ENCODE measurements at places on chromosomes 13 and 19.

- DNase-seq: peak; percentile 68
Measured at GRCh38 chr19:5961969-5962945, 15.7 kb downstream of the RANBP3 start.

DNA sequence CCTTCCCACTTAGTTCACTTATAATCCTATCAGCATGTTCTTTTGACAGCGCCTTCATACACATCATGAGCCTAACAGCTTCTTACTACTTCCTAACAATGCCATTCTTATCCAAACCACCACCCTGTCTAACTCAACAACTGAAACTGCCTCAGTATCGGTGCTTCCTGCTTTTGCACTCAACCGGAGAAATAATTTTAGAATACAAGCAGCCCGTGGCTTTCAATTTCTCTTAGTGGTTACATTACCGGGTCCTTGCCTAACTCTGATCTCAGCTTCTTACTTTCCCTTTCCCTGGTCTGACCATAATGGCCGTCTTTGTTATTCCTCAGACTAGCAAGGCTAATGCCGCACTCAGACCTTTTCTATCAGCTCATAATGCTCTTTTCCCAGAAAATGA, 17.0 kb downstream of the ZFP82 start:
- DNase-seq: no peak

DNA sequence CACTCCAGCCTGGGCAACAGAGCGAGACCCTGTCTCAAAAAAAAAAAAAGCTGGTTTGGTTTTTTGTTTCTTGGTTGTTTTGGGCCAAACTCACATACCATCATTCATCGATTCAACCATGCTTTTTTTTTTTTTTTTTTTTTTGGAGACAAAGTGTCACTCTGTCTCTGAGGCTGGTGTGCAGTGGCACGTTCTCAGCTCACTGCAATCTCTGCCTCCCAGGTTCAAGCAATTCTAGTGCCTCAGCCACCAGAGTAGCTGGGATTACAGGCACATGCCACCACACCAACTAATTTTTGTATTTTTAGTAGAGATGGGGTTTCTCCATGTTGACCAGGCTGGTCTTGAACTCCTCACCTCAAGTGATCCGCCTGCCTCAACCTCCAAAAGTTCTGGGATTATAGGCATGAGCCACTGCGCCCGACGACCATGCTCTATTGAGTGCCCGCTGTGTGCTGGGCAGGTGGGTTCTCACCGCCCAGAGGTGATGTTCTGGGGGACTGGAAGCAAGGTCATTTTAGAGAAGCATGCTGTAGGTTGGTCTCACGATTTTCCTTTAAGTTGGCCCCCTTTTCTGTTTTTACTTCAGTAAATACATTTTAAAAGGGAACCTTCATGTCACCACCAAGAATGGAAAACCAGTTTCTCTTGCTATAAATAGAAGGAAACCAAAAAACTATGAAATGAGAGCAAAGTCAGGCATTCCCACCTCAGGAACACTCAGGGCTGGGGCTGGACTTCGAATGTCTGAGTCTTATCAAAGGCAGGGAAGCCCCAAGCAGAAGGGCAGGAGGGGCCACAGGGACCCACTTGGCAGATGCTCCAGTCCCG, 8.3 kb upstream of the JUND start:
- DNase-seq: peak; percentile 23

- DNase-seq: no peak
Measured at GRCh38 chr13:48066310-48066989, 28.5 kb downstream of the MED4 start.

- DNase-seq: peak; percentile 27
Measured at GRCh38 chr13:84844473-84844872, 954.7 kb downstream of the SLITRK6 start.

DNA sequence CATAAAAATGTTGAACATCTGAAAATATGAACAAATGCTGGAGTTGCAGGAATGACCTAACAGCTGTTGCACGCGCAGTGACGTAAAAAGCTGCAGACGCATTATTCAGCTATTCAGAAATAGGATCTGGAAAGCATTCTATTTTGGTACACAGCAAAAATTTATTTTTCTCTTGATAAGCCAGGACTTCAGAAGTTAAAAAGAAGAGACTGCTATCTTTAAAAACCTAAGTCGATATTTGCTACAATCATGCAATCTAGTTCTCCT, 36.9 kb upstream of the STARD13 start:
- DNase-seq: no peak

- DNase-seq: no peak
Measured at GRCh38 chr19:32336259-32337083, 8.9 kb upstream of the ZNF507 start.

DNA sequence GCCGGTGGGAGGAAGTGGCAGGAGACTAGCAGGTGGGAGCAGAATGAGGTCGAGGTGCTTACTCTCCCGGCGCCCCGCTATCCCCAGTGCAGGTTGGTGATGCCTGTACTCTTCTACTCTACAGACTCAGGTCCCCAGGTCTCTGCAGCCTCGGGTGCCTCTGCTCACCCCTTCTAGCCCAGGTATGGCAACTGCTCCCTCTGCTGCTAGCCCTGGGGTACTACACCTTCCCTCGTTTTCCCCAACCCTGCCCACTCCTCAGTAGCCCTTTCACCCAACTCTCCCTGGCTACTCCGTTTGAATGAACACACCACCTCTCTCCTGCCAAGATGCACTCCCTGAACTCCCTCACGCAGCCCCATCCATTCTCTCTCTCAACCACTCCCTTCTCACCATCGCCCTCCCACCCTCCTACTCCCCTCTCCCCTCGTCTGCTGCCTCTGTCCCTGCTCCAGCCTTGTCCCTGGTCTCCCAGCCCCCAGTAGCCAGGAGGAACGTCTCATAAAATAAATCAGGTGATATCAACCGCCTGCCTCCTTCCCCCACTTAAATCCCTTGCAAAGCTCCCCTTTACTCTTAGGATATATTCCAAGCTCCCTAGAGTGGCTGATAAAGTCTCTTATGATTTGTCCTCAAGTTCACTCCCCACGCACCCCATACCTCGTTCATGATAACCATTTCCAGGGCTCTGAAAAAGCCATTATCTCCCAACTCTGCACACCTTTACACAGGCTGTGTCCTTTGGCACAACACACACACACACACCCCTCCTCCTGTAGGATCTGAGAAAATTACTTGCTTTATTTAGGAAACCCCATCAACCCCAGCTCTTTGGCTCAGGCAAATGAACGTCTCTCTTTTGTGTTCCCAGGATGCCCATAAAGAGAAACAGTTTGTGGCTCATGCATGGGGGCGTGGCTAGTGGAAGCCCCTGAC, 8.2 kb upstream of the MEIS3 start:
- DNase-seq: peak; percentile 57

DNA sequence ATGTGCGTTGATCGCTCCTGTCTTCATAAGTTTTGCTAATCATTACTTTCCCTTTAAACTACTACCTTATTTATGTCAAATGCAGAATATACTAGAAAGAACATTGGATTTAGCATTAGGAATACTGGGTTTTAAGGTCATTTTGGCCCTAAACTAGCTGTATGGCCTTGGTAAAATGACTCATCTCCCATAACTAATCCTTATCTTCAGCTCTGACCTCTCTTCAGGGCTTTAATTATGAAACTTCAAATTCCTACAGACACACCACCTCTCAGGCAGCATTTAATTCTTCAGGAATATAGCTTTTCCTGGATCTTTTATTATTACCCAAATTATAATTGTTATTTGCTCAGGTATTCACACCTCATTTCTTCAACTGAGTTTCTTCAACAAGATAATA, 121.2 kb downstream of the STARD13 start:
- no peak for DNase-seq

GRCh38 chr13:88459331-88459730, 788.2 kb downstream of the SLITRK5 start:
- no peak for DNase-seq

DNA sequence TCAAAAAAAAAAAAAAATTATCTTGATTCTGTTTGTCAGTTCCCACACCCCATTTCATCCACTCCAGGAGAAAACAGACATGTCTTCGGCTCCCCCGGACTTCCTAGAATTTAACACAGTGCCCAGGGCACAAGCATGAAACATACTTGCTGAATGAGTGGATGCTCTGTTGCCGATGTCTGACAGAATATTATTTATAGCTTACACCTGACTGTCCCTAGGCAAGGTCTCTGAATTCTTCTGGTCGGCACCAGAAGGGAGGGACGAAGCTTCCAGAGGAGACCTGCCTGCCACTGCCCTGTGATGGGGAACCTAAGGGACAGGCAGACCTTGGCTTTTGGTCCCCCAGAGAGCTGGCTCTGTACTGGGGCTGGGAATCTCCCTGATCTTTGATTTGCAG, 43.9 kb upstream of the PEG3 start:
- DNase-seq: no peak

DNA sequence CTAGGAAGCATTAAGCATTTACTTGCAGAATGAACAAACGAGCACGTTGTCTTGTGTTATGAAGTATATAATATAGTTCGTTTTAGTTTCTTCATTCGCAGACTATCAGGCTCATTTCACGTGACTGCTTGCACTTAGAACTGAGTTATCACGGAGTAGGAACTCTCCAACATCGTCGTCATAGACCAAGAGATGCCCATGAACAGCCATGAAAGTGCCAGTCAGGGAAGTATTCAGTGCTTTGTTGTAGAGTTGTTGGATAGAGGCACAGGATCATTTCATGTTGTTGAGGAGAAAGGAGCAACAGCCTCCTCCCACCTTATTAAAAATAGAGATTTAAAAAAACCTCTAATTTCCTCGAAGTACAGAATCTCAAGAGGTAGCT, 977 bp upstream of the IL17D start:
- no peak for DNase-seq

DNA sequence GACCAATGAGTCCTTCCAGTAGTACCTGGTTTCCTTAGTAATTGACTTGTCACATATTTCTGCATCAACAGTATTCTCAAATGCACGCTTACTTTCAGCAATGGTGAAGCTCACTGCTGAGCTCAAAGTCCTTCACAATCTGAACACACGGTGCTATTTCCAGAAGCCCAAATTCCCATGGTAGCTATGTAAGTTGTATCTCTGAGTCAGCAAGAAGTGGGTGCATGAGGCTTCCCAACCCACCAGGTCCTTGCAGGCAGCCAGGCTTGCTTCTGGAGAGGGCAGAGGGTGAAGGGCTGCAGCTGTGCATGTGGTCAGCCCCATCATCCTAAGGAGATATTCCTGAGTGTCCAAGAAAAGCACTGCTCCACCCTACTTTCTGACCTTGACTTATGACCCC, 25.7 kb downstream of the COL4A2 start:
- DNase-seq: no peak

- no peak for DNase-seq
Measured at GRCh38 chr13:110353339-110353977, 46.4 kb downstream of the COL4A2 start.

DNA sequence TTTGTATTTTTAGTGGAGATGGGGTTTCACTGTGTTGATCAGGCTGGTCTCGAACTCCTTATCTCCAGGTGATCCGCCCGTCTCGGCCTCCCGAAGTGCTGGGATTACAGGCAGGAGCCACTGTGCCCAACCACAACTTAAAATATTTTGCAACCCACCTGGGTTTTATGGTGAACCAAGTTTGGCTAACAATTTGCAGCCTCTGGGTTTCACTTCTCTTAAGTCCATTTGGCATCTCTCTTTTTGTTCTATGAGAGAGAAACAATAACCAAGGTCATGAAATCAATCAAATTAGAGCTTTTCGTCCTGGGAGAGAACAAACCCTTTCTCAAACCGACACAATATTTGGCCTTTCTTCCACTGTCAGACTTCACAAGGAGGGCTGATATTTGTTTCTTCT, 5.6 kb upstream of the SMAD9 start:
- no peak for DNase-seq

GRCh38 chr19:49643466-49643865, 1.5 kb downstream of the SCAF1 start:
- DNase-seq: no peak

GRCh38 chr19:19630062-19630414, 2.0 kb upstream of the LPAR2 start:
- no peak for DNase-seq

- no peak for DNase-seq
Measured at GRCh38 chr13:112728375-112729126, 38.7 kb downstream of the ATP11A start.

GRCh38 chr19:41646589-41647204, 19.8 kb upstream of the CEACAM4 start:
- no peak for DNase-seq

DNA sequence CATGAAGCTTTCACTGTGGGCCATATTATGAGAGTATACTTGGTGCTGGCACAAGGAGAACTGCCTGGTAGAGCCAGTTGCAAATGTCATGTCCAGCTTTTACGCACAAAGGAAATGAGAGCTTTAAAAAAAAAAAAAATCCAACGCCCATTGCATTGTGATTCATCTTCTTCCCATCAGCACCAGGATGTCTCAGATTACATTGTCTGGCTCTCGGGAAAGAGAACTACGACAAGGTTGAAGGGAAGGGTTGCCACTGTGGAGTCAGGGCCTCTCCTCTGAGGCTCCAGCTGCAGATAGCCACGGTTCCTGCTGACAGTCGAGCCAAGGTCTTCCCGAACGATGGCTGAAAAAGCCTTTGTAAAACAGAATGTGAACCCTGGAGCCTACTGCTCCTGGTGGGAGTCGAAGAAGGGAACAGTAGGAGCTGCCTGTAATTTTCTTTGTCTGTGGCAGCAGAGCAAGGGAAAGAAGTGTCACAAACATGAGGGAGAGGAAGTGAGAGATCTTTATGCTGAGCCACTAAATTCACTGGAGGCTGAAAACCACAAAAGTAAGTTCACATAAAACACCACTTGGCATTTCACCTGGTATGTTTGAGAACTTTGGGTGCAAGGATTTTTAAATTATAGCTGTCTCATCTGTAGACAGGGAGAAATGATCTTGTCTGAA, 704.7 kb downstream of the DIAPH3 start:
- DNase-seq: peak; percentile 41

- peak; percentile 5 for DNase-seq
Measured at GRCh38 chr13:24630851-24631620, 49.2 kb upstream of the ATP12A start.

GRCh38 chr19:34051255-34051654, 121.0 kb upstream of the LSM14A start:
- no peak for DNase-seq

DNA sequence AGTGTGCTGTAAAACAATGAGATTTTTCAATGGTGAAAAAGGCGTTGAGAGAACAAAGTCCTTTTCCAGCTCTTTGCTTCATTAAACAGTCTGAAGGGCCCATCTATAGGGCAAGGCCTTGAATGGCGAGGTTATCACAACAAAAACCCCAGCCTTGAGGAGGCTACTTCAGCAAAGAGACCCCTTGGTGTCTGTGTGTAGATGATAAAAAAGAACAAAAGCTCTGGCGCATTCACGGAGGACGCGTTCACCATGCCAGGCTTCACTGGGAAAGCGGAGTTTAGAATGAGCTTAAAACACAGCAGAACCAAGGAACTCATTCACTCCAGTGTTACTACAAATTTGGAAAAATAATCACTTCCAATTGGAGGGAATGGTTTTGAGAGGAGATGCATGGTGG, 530.0 kb upstream of the ARGLU1 start:
- DNase-seq: no peak

DNA sequence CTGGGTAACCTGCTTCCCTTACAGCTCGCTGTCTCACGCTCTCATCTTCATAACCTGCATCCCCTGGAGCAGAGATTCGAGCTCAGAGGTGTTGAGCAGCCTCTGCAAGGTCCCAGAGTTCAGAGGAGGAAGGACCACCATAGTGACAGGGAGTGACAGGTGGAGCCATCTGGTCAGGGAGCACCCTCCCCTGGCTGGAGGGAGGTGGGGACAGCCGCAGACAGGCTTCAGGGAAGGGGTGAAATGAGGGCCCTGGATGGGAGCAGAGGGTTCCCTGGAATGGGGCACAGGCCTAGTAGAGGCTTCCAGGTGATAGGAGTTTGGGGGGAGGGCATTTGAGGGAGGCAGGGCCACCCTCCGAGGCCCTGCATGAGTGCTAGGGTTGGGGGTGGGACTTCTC, 82.1 kb downstream of the ZNF429 start:
- no peak for DNase-seq

All from Kasumi-1 (cell line).